Fibroblast of gingiva (primary cell): ENCODE measurements at places on chromosomes 2 and 18.
A peak's percentile ranks its signal among the peaks of the same experiment; 100 is the strongest.

GRCh38 chr2:120294008-120294340, 41.3 kb downstream of the RALB start:
- DNase-seq = no peak

- no peak for DNase-seq
These were observed 84.1 kb downstream of the SMIM21 start for GRCh38 chr18:75343389-75343788.

DNA sequence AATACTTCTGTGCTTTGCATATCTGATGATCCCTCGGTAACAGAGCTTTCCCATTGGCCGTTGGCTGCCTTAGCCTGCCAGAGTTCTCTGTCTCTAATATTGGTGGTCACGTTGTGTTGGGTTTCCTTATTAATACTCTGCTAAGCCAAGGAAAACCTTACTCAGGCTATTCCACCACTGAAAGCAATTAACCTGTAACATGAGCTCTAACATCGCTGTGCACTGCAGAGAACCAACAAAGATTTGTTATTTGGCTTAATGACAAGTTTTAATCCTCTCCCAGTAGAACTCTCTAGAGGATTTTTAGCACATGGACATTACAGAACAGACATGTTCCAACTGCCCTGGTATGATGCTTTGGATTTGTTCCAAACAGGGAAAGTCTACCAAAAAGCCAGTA, 825.9 kb upstream of the POU3F3 start:
- DNase-seq = peak; percentile 70

- DNase-seq = peak; percentile 2
These were observed 332.7 kb downstream of the LRRTM1 start for GRCh38 chr2:79971807-79972206.

DNA sequence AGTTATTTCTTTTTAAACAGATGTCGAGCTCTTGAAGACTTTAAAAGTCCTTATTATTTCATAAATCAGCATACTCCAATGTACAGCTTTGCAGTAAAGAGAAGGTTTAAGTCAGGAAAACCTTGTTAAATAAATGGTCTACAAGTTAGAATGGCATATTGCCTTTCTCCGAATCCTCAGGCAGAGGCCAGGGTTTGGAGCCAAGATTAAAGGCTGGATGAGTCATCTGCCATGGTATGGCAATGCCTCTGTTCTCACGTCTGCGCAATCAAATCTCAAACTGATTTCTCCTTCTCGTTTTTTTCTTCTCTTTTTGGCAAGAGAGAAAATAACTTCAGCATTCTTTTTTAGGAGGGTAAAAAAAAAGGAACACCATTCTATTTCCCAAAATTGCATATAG, 5.6 kb upstream of the KCNJ3 start:
- no peak for DNase-seq

DNA sequence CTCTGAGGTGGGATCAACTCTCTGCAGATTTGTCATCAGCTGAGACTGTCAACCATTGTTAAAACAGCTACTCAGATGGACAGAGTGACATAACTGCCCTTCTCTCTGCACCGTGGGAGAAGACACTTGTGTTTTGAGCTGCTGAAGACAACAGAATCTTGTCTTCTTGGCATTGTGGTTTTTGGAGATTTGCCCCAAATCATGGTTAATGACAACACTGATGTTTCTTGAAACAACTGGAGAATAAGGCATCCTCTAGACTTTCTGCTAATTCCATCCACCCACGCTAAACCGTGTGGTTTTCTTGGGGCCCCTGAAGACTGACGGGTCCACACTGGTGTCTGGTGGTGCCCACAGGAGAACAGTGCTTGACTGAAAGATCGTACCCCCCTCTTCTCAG, 39.5 kb downstream of the SH3BP4 start:
- no peak for DNase-seq

GRCh38 chr18:58308463-58308862, 264.4 kb downstream of the NEDD4L start:
- DNase-seq = no peak

GRCh38 chr2:236975766-236976165, 109.9 kb upstream of the COPS8 start:
- no peak for DNase-seq
